ENCODE measurements at places on chromosomes 13 and 19.

GRCh38 chr13:45630791-45631190 lies 15.3 kb upstream of the ERICH6B start:
- DNase-seq, result no peak

GRCh38 chr13:76461999-76462398 lies 424.2 kb downstream of the KCTD12 start:
- DNase-seq, result no peak

- DNase-seq, result no peak
Measured at GRCh38 chr19:8149261-8150094, at the start of gene FBN3. FBN3 (minus strand) TSS chr19:8149592; CDS start chr19:8147480, 2,112 bp downstream.

- DNase-seq, result no peak
Measured at GRCh38 chr19:52398081-52398441, 412 bp downstream of the ZNF528 start.

DNA sequence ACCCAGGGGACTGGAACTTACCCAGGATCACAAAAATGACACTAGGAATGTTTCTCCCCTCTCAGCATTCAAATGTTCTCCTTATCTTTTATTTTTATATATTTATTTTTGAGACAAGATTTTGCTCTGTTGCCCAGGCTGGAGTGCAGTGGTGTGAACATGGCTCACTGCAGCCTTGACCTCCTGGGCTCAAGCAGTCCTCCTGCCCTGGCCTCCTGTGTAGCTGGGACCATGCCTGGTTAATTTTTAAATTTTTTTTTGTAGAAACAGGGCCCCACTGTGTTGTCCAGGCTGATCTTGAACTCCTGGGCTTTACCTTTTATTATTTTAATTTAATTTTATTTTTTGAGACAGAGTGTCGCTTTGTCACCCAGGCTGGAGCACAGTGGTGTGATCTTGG lies 108.2 kb downstream of the PCCA start:
- DNase-seq, result no peak

DNA sequence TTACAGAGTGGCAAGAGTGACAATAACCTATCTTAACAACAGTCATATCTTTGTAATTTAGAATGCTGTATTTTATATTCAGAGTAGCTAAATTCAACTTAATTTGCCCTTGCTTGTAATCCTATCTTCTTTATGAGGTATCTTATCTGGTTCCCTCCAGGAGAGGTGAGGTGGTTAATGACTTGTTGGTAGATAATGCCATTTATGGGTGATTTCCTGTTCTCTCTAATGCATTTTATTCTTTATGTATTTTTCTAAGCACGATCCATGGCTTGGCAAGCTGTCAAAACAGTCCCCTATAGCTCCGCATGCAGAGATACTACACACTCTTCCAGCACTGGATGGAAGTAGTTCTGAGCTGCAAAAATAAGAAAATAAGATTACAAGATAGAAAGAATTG lies 267.9 kb downstream of the LMO7 start:
- DNase-seq, result no peak

- DNase-seq, result no peak
Measured at GRCh38 chr19:42255766-42256745, 1.1 kb upstream of the ERF start.

- DNase-seq, result no peak
Measured at GRCh38 chr13:93687261-93687660, 460.7 kb downstream of the GPC6 start.

GRCh38 chr13:42215578-42216421 lies 56.2 kb upstream of the AKAP11 start:
- peak; percentile 22 for DNase-seq

DNA sequence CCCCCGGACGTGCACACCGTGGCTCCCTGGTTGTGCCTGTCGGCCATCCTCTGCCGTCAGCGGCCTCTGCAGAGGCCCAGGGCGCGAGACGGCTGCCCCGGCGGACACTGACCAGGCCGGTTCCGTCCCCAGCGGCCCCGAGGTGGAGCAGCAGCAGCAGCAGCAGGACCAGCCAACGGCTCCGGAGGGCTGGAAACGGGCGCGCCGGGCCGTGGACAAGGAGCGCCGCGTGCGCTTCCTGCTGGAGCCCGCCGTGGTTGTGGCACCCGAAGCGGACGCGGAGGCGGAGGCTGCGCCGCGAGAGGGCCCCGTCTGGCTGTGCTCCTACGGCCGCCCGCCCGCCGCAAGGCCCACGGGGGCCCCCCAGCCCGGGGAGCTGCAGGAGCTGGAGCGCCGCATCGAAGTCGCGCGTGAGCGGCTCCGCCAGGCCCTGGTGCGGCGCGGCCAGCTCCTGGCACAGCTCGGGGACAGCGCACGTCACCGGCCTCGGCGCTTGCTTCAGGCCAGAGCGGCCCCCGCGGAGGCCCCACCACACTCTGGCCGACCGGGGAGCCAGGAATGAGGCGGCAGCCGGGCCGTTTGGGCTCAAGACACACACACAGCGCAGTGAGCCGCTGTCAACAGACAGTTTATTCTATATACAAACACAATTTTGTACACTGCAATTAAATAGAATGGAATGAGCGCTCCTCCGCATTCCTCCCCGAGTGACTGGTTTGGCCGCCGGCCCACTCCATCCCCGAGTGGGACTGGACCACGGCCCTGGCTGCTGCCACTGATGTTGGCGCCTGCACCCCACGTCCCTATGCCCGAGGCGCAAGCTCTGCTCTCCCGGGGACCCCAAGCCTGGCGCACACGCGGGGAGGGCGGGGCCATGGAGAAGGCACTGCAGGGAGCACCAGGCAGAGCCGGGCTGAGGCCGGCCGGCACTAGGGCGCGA lies 9.1 kb downstream of the GRIN3B start:
- DNase-seq, result no peak

DNA sequence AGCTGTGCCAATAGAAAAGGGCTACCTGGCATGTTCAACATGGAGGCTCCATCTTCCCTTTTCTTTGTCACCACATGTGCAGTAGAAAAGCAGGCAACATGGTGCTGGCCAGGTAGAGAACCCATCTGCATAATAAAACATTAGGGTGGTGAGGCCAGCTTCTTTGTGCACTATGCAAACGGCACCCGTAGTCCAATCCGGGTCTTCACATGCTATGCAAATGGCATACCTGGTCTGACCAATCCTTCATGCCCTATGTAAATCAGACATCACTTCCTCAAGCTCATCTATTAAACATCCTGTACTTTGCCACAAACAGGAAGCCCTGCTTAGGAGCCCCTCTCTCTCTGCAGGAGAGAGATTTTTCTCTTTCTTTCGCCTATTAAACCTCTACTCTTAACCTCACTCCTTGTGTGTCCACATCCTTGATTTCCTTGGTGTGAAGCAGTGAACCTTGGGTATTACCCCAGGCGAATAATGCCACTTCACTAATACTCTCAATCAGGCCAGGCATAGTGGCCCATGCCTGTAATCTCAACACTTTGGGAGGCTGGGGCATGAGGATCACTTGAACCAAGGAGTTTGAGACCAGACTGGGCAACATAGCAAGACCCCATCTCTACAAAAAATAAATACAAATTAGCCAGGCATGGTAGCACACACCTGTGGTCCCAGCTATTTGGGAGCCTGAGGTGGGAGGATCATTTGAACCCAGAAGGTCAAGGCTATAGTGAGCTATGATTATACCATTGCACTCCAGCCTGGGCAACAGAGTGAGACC lies 111.3 kb upstream of the MRI1 start:
- no peak for DNase-seq

GRCh38 chr19:55666343-55667005 lies 8.6 kb upstream of the EPN1 start:
- no peak for DNase-seq

DNA sequence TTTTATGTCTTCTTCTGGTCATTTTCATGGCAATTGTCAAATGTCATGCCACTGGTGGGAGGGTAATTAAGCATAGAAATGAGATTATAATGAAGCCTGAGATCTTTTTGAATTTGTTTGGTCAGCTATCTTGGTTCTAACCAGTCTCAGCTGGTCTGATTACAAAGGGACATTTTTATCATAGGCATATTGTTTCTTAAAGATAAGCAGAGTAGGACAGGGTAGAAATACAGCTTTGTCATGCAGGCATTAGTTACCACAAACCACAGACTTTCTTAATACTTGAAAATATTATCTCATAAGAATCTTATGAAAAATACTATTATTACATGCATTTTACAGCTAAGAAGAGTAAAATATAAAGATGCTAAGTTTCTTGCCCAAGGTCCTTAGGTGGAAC lies 1761.5 kb downstream of the PCDH9 start:
- DNase-seq, result no peak

- DNase-seq, result peak; percentile 85
Measured at GRCh38 chr19:51441410-51442390, 16.6 kb downstream of the SIGLEC8 start.

- no peak for DNase-seq
Measured at GRCh38 chr13:29509999-29510589, 85.4 kb downstream of the SLC7A1 start.

- peak; percentile 70 for DNase-seq
Measured at GRCh38 chr19:40165362-40165937, 25.8 kb upstream of the MAP3K10 start.

DNA sequence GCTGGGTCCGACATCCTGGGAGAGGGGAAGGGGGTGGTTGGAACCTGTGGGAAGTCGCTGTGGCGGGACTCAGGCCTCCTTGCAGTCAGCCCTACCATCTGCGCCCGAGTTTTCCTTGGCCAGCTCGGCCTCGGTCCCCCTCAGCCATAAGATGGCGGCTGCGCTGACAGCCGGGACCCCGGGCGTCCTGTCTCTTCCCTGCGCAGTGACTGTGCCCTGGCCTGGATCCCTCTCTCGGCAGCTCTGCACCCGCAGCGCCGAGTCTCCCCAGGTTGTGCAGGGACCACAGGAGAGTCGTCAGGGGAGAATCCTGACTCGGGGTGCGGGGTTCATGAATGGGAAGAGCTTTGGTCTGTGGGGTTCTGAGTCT lies 345 bp downstream of the ZNF257 start:
- no peak for DNase-seq

- peak; percentile 73 for DNase-seq
Measured at GRCh38 chr19:16417660-16418596, 53.8 kb downstream of the EPS15L1 start.

DNA sequence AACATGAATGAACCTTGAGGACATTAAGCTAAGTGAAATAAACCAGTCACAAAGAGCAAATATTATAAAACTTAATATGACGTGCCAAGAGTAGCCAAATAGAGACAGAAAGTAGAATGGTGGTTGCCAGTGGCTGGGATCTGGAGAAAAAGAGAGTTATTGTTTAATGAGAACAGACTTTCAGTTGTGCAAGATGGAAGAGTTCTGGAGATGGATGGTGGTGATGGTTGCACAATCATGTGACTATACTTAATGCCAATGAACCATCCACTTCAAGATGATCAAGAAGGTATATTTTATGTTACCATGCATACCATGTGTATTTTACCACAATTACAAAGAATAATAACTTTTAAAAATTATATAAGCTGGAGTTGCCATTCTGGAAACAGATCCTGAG lies 65.7 kb upstream of the MTIF3 start:
- no peak for DNase-seq

GRCh38 chr13:30770929-30771328 lies 35.6 kb downstream of the ALOX5AP start:
- DNase-seq, result no peak

GRCh38 chr13:108402850-108403249 lies 133.3 kb downstream of the TNFSF13B start:
- DNase-seq, result no peak

DNA sequence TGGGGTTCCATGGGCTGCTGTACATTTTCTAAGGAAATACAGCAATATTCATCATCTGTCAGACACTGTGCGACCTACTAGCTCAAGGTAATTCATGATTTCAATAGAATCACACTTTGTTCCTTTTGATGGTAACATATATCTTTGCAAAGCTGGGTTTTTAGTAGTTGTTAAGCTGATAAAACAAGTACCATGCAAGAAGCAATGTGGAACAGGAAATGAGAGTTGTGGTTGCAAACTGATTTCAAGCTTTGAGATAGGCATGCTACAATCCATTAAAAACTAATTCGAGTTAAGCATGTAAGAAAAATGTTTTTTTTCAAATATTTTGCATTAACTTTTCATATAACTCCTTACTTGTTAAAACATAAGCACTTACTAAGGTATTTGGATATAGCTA lies 6.8 kb upstream of the MBNL2 start:
- DNase-seq, result peak; percentile 22

DNA sequence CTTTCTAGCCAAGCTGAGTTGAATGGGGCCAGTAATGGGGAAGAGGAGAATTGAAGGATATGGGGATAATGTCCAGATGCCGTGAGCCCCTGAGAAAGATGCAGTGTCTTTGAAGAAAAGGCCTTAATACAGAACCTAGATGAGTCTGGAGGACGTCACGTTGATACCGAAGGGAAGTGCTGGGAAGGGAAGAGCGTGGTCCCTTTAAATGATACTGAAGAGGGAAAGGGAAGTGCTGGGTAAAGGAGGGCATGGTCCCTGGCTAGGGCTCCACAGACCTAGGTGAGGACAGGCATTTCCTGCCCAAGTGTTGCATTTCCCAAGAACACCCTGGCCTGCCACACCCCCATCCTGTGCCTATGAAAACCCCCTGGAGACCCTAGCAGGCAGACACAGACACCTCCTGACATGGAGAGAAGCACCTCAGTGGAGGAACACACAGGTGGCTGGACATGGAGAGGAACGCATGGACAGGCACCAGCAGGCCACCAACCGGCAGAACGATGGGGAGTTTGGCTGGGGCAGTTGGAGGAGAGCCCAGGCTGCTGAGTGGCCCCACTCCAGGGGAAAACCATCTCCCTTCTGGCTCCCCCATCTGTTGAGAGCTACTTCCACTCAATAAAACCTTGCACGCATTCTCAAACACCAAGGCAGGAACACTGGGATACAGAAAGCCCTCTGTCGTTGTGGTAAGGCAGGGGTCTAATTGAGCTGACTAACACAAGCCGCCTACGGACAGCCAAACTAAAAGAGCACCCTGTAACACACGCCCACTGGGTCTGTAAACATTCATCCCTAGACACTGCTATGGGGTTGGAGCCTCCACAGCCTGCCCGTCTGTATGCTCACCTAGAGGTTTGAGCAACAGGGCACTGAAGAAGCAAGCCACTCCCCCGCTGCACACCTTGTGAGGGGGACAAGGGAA lies 34.9 kb upstream of the POMP start:
- DNase-seq, result no peak

GRCh38 chr19:19229701-19230100 lies 17.9 kb downstream of the NCAN start:
- no peak for DNase-seq

- no peak for DNase-seq
Measured at GRCh38 chr19:42655748-42656147, 61.0 kb upstream of the CEACAM8 start.

- DNase-seq, result no peak
Measured at GRCh38 chr19:40383668-40384248, 6.2 kb downstream of the HIPK4 start.

- DNase-seq, result no peak
Measured at GRCh38 chr13:53152057-53152421, 123.4 kb downstream of the OLFM4 start.

DNA sequence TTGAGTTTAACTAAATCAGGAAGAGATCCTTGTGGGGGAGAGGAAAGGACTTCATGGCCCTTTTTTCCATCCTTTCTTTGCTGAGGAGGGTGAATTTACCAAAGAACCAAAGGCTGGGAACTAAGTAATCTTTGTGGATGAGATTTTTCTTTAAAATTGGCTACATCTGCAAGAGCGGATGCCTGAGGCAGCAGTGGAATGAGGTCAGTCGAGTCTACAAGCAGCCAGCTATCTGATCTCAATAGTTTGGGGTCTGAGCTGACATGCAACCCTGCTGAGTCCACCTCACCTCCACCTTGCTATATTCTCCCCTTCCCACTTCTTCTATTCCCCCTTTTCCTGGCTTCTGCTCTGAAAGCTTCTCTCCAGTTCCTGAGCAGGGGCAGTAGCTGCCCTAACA lies 3.6 kb upstream of the DNAJC15 start:
- no peak for DNase-seq

GRCh38 chr19:1037621-1038064 lies 2.3 kb upstream of the ABCA7 start:
- peak; percentile 30 for DNase-seq

All from CD4-positive, alpha-beta T cell treated with Interleukin-10 for 1 hour (primary cell).